Frontal cortex (tissue), 4 donors: ENCODE measurements at places on chromosomes 2 and 18. TPM values are rescaled to one million over a fixed set of nuclear protein-coding genes. Genes with fewer than 3 reads are reported as not detected.

GRCh38 chr2:54611830-54612545 is 111.5 kb upstream of the EML6 start:
- no peak for DNase-seq

DNA sequence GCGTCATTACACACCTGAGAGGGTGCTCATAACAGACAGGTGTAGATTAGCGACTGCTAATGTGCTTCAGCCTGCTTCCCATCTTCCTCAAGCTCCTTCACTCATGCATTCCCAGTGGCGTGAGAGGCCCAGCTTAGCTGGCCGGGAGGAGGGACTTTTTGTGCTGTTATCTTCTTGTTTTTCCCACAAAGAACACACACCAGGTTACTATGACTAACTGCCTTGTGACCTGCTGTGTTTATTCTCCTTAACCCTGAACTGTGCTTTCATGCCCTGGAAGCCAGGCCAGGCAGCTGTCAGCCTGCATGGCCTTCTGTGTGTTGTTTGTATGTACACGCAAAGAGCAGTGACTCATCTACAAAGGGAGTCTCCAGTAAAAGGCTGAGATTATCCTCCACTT is 143.8 kb downstream of the PIEZO2 start:
- DNase-seq, result no peak

DNA sequence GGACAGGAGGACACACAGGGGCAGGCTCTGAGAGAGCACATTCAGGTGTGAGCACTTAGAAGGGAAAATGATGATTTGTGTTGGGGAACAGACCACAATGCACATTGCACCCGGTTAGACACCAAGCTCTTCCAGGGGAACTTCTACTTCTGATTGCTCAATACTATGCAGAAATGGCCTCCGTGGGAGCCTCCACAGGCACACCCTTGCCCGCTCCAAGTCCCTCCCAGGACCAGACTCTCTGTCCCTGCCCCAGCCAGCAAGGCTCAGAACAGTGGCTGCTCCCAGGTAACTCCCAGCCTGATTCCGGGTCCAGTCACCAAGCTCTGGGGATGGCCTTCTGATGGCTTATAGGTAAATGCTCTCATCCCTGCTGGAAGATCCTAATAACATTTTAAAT is 56.2 kb downstream of the BCL2L11 start:
- no peak for DNase-seq

DNA sequence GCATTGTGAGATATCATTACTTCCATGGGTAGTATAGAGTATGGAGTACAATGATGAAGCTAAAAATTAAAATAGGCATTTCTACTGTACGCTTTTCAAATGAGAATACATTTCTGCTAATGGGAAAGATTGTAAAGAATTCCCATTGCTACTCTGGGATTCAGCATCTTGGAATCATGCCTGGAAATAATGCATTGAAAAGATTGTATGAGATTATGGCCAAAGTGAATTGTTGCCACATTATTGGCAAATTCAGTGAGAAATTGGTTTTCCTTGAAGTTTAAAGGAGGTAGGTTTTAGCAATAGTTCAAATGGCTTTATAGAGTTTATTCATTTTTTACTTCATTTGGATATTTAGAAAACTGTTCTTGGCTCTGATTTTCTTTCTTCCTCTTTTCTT is 157.9 kb downstream of the GULP1 start:
- no peak for DNase-seq

DNA sequence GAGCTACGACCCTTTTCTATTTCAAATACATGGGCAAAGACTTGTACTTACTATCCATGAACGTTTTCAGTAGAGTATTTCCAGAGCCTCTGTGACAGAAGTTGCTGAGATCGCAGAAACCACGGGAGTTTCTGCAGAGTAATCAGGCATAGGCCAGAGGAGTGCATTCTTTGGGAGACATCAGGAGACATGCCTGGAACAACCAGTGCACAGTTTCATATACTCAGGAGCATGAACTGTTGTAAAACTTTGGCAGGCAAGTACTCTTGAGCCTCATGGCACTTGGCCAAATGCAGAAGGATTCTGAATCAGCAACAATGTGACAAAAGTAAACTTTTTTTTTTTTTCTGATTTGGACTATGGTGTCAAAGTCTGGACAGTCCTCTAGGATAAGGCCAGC is 307.1 kb downstream of the GRB14 start:
- DNase-seq, result no peak

GRCh38 chr2:66790651-66791181 is 355.8 kb downstream of the MEIS1 start:
- DNase-seq, result no peak

DNA sequence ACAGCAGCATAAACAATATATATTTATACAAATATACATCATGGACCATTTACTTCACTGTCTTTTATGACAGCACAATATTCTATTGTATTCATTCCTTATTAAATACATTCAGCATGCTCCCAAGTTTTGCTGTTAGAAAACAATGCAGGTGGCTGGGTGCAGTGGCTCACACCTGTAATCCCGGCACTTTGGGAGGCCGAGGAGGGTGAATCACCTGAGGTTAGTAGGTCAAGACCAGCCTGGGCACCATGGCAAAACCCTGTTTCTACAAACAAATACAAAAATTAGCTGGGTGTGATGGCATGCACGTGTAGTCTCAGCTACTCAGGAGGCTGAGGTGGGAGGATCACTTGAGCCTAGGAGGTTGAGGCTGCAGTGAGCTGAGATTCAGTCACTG is 39.0 kb downstream of the NPC1 start:
- no peak for DNase-seq

GRCh38 chr2:17943444-17943843 is 65.0 kb downstream of the KCNS3 start:
- DNase-seq, result no peak

GRCh38 chr2:238042090-238042489 is 18.7 kb upstream of the SCLY start:
- no peak for DNase-seq

- no peak for DNase-seq
Measured at GRCh38 chr2:25085761-25086560, 44.1 kb downstream of the EFR3B start.

DNA sequence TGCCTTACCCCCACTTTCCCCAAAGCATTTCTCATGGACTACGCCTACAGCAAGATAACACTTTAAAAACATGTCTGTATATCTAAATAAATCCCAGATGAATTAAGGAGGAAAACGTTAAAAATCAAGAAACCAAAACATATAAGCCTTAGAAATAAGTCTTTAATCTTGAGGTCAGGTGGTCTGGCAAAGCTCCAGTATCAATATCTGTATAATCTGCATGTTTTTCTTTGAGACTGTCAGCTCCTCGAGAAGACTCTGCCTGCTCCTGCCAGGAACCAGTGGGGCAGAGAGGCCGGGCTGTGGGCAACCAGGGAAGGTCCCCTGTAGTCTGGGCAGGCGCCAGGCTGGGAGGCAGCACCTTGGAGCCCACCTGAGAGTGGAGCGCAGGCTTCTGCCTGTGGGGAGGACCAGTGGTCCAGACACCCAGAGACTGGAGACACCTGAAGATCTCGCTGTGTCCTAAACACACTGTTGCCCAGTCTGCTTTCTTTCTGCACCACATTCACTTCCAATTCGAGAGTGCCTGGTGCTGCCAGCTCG is 291.0 kb upstream of the SOX11 start:
- no peak for DNase-seq

GRCh38 chr18:5571666-5572065 is 27.9 kb upstream of the EPB41L3 start:
- no peak for DNase-seq

GRCh38 chr2:166343467-166343866 is 32.3 kb downstream of the SCN9A start:
- DNase-seq, result no peak

GRCh38 chr18:44320619-44321460 is 359.8 kb upstream of the SETBP1 start:
- no peak for DNase-seq

GRCh38 chr2:104744537-104744936 is 109.4 kb upstream of the POU3F3 start:
- DNase-seq, result no peak

- DNase-seq, result no peak
Measured at GRCh38 chr2:227191367-227191766, 26.9 kb downstream of the COL4A3 start.

DNA sequence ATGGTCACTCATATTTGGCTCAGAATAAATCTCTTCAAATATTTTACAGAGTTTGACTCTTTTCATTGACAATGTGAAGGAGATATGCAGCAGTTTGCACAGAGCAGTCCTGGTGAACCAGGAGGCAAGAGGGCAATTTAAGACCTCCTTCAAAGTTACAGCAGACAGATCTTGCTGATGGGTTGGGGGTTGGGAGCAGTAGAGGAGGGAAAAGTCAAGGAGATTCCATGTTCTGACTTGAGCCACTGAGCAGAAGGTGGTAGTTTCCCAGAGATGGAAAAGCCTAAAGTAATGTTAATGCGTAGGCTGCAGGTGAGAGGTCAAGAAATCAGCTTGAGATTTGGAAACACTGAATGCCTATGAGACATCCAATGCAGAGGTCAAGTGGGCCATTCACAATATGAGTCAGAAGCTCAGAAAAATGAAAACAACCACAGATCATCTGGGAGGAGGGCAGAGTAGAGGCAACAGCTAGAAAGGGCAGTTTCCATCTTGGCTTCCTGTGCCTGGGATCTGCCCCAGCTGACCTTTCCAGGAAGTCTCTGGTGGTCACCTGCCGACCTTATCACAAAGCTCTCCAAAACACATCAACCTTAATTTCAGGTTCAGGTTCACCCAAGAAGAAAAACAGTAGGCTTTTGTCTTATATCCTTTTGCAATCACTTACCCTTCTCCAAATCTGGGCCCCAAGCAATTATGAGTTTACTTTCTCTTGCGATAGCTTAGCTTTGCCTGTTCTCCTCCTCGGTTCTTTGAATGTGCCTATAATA is 197.5 kb upstream of the ARL4C start:
- DNase-seq, result no peak

DNA sequence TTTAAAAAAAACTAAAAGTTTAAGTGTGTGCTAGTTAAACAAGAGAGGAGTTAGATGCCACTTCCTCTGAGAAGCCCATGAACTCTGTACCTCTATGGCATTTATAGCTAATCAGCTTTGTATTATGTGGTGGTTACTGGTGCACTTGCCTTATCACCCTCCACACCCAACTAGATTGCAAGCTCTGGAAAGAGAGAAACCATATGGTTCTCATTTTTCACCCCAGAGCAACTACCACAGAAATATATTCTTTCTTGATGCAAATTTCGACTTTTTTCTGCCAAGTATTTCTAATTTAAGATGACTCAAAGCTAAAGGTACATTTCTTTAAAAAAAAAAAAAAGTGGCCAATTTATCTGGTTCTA is 24.2 kb downstream of the RAPH1 start:
- DNase-seq, result no peak

DNA sequence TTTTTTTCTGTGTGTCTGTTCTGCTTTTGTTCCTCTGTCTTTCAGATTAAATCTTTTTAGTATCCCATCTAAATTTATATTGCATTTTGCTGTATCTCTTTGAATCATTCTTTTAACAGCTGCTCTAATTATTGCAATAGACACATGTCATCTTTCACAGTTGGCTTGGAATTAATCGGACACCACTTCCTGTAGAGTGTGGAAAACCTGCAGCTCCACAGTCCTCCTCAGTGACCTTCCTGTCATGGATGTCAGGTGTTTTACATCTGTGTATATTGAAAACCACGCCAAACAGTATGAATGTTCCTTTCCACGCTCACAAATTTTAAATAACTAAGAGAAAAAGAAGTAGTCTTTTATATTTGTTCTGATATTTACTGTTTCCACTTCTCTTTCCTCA is 135.3 kb downstream of the PXDN start:
- DNase-seq, result no peak

GRCh38 chr2:60247471-60247870 is 306.0 kb downstream of the BCL11A start:
- no peak for DNase-seq

- peak; percentile 62 for DNase-seq
Measured at GRCh38 chr2:45651415-45652089, at the start of gene PRKCE. PRKCE (plus strand) TSS chr2:45651675.

GRCh38 chr2:120406566-120406965 is 60.6 kb downstream of the INHBB start:
- no peak for DNase-seq

GRCh38 chr18:31774477-31774785 is 13.8 kb upstream of the SLC25A52 start:
- DNase-seq, result no peak

GRCh38 chr18:45417392-45417791 is 197.9 kb upstream of the SLC14A2 start:
- DNase-seq, result no peak

MGAT4A gene
- 38.3 TPM for total RNA-seq

ITPRID2 gene
- total RNA-seq, result 31.4 TPM

C2orf78 gene
- total RNA-seq, result not detected

C2orf15 gene
- 4.5 TPM for total RNA-seq
